ENCODE measurements at places on chromosomes 3 and 15.
A peak's percentile ranks its signal among the peaks of the same experiment; 100 is the strongest.

DNA sequence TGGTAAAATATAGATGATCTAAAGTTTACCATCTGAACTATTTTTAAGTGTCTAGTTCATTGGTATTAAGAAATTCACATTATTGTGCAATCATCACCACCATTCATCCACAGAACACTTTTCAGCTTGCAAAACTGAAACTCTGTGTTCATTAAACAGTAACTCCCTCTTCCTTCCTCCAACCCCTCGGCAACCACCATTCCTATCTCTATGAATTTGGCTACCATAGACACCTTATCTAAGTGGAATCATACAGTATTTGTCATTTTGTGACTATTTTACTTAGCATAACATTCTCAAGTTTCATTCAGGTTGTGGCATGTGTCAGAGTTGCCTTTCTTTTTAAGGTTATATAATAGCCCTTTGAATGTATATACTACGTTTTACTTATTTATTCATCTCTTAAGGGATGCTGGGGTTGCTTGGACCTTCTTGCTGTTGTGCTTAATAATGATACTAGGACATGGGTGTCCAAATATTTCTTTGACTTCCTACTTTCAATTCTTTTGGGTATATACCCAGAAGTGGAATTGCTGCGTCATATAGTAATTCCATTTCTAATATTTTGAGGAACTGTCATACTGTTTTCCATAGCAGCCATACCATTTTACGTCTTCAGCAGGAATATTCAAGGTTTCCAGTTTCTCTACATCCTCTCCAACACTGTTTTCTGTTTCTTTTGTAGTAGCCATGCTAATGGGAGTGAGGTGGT is 20.9 kb downstream of the KAT2B start:
- DNase-seq: peak; percentile 61

DNA sequence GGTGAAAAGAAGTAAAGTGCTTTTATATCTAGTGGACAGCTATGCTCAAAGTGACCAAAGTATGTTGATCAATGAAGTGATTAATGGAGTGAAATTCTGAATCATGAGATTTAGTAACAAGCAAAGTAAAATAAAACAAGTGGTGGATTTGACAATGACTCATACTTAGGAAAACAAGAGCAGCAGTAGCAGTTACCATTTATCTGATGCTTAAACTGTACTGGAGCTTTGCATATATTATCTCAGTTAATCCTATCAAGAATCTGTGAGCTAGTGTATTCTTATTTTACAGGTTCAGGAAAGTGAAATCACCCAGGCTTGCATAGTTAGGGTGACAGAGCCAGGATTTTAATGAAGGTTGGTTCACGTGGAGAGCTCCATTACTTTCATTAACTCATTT is 50.6 kb upstream of the SPATA16 start:
- DNase-seq: no peak

DNA sequence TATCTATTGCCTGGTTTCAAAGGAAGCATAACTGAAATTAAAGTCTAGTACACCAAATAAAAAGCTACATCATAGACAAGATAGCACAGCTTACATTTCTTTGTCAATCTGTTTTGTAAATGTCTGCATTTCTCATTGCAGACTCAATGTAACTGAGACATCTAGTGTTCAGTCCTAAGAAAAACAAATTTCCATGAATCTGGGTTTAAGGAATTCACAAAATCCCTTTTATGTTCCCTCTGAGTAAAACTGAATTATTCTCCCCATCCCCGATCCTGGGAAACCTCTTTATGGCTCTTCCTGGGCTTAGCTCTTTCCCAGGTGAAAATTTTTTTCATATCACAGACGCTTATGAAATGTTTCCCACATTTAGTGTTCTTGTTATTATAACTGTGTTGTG is 21.6 kb upstream of the RASA2 start:
- DNase-seq: no peak

DNA sequence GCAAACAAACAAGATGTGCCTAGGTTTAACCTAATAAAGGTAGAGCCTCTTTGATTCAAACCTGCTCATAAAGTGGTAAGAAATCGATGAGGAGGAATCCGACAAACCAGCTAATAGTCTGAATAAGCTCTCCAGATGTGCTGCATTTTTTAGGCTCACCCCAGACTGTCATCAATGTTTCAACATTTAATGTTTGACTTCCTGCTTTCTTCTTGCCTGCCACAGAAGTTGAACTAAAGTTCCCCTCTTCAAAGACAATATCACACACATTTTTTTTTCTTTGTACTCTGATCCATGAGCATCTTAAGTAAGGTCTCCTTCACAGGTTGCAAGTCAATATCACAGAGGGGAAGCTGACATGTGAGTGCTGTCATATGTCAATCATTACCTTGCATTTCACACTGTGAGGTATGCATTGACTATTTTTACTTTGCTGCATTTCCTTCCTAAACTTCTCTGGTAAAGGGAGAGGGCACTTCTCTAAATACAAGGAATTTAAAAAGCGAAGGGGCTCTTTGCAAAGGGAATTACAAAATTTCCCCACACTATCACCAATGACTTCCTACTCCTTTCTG is 172.3 kb upstream of the MCTP2 start:
- DNase-seq: no peak

DNA sequence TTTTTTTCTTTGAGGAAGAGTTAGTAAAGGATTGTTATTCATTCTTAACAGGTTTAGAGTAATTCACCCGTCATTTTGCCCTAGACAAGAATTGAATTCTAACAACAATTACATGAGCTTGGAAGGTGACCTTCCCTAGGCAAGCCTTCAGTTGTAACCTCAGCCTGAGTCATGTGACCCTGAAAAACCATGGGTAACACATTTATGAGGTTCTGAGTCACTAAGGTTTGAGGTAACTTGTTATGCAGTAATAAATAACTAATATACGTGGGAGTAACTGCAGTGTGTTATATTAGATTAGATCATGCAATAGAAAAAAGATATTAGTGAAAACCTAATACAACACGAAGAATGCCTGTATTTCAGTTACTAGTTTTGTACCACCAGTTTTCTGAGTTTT is 237.6 kb upstream of the NDN start:
- DNase-seq: no peak

DNA sequence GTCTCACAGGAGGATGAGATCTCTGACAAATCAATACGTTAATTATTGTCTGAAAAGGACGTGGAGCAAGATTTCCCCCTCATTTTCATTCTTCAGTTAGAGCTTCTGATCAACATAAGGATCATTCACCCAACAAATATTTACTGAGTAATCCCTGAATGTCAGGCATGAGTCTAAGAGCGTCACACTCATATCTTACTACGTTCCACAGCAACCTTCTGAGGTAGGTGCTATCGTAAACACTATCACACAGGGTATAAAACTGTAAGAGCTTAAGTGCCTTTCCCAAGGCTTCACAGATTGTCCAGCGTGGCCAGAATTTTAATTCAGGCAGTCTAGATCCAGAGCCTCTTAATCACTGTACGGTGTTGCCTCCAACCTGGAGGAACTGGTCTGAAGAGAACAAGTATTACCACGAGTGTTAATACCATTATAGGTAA is 10.6 kb upstream of the TM4SF1 start:
- no peak for DNase-seq

- DNase-seq: peak; percentile 68
Observed at GRCh38 chr3:51581524-51581923, 43.0 kb downstream of the RAD54L2 start.

DNA sequence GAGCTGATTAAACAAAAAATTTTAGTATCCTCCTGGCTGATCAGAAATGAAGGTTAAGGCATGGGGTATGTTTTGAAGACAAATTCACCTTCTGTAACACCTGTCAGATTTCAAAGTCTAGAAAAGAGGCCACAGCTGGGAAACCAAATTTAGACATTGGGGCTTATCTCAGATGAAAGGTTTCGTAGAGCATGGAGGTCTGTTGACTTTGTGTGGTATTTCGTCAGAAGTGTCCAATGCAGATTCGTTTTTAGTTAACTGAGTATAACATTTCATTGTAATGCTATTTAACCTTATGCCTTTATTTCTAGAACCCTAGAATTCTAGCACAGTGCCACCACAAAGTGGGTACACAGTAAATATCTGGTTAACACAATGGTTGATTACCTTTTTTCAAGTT is 61.7 kb downstream of the FNDC3B start:
- DNase-seq: no peak

- DNase-seq: no peak
Observed at GRCh38 chr15:39413558-39413957, 167.3 kb upstream of the THBS1 start.

DNA sequence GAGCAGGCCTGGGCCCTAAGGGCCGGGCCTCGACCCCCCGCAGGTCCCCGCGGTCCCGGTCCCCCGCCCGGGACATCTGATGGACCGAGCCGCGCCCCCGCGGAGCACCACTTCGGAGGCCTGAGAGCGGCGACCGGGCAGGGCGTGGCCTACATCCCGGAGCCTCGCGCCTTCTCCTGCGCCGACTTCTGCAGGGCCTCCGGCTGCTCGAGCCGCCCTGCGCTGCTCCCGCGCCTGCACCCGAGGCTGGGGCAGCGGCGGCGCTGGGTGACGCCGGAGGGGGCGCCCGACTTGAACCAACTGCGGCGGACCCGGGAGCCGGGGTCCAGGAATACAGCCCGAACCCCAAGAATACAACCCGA is 14.9 kb upstream of the GP9 start:
- peak; percentile 42 for DNase-seq

DNA sequence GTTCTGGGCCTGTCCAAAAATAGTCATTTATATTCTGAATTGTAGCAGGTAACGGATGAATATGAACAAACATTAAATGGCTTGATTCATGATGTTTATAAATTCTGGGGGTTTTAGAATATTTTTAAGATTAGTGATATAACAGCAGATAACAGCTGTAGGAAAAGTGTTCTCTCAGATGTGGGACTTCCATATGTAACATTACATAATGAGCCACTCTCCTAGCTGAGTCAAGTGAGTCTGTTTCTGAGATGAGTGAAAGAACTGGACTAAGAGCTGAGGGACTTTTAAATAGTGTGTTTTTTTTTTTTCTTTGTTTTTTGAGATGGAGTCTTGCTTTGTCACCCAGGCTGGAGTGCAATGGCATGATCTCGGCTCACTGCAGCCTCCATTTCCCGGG is 13.9 kb downstream of the YEATS2 start:
- DNase-seq: no peak
